T follicular helper cell (primary cell): ENCODE measurements at places on chromosomes 3 and 15.

GRCh38 chr3:58755150-58755549 lies 88.6 kb upstream of the FAM3D start:
- no peak for DNase-seq

- DNase-seq: no peak
Measured at GRCh38 chr3:112334691-112335433, 1.9 kb downstream of the CD200 start.

DNA sequence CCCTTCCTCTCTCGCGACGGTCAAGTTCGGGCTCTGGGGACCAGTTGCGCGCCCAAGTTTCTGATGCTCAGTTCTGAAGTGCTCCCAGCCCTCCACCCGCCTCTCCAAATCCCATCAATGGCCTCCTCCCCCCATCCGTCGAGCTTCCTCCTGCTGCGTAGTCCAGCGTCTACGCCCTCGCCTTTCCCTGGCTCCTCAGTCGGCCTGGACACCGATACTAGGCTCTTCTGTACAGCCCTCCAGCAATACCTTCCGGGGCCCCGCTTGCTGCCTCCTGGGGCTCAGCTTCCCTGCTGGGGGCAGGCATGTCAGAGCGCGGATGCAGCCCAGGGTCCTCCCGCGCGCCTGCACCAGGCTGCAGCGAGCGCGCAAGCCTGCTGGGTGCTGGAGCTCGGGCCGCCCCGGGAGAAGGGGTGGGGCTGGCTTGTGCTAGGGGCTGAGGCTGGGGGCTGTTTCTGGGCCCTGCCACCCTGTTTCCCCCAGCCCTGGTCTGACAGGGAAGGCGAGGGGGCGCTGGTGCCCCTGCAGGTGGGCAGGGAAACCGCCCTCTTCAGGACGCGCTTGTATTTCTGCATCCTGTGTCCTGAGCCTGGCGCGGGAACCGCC lies 353.3 kb upstream of the SUCLG2 start:
- DNase-seq: no peak

DNA sequence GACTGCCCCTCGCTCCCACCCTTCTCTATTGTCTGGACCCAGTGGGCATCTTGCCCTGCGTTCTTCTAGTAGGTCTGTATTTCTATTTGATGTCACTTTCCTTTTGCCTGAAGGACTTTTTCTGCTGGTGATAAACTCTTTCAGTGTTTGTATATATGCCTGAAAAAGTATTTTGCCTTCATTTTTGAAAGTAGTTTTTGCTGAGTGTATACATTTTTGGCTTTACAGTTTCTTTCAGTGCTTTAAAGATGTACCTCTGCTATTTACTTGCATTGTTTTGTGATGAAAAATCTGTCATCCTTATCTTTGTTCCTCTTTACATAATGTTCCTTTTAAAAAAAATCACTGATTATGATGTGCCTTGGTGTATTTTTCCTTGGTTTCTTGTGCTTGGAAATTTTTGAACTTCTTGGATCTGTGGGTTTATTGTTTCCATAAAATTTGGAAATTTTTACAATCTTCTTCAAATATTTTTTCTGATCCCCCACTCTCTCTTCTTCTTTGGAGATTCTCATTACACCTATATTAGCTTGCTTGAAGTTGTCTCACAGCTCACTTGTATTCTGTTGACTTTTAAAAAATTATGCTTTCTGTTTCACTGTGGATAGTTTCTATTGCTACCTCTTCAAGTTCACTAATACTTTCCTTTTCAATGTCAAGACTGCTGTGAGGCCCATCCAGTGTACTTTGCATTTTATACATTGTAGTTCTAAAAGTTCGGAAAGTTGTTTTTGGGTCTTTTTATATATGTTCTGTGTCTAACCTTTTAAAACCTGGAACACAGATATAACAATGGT lies 67.8 kb downstream of the RGMA start:
- DNase-seq: no peak

GRCh38 chr3:148528024-148528423 lies 169.7 kb upstream of the AGTR1 start:
- DNase-seq: no peak

DNA sequence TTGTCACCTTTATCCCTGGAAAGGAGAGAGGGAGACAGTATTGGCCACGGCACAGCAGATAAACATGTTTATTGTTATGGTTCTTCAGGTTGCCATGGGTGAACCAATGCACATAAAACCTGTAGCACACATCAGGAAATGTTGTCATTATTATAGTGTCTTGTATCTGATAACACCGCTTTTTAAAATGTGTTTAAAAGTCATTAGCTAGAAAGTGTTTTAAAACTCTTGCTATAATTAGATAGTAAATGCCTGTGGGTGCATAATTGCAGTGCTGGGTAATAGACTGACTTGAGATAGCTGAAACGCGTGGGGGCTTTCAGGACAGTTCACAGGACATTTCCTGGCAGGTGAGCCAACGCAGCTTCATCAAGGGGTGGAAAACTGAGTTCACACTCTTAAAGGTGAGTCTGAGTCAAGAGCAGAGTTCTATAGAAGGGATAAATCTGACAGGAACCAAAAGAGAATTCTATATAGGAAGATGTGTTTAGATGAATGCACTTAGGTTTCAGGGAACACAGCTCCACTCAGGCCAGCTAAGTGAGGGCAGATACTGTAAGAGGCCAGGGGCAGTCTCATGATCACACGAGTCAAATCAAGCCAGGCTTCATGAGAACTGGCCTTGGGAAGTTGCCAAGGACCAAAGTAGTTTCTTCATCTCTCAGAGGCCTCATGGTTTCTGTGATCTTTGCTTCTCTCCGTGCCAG lies 35.6 kb upstream of the PPP4R2 start:
- DNase-seq: no peak

GRCh38 chr15:85007741-85008397 lies 26.2 kb downstream of the PDE8A start:
- no peak for DNase-seq

DNA sequence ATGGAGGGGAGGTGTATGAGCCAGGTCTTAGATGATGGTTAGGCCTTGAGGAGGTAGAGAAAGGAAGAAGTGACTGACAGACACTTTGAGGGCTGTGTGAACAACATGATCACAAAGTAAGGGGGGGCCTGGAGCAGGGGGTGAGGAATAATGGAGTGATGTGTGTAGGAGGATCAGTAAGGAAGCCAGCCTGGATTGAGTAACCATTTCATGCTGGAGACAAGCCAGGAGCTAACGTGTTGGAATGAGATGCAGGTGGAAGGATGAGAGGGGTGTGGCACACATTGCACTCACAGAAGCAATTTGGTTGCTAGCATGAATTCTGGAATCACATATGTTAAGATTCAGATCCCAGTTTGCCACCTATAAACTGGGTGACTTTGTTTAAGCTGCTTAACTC lies 65.5 kb downstream of the BBX start:
- DNase-seq: no peak

DNA sequence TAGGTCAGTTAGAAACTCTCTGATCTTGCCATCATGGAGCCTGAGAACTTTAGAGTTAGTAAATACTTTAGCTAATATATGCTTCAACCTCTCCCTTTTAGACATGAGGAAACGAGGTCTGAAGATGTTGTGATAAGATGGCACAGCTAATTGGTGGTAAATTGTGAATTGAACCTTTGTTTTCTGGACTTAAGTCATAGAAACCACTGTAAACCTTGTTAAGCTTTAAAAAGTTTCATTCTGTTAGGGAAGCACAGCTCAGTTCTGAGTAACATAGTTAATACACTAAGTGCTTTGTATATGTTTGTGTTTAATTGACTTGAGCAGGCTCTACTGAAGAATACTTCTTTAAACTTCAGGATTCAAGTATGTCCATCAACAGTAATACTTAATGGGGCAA lies 108.6 kb downstream of the AKAP13 start:
- no peak for DNase-seq

DNA sequence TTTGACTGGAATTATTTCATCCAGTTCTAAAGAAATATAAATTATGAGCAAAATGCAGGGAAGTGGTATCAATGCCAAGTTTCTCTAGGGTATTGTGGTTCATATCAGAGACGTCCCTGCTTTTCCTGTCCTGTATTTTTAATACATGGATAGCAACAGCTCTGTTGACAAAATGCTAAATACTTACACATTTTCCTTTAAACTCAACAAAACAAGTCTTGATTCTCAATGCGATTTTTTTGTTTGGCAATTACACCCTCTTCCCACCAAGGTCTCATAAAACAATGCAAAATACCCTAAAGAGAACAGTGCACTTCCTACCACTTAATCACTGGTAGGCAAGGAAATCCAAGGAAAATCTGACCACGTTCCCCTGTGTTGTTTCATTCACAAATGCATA lies 120.0 kb downstream of the DUT start:
- no peak for DNase-seq

GRCh38 chr15:92629276-92629974 lies 26.1 kb downstream of the FAM174B start:
- no peak for DNase-seq

DNA sequence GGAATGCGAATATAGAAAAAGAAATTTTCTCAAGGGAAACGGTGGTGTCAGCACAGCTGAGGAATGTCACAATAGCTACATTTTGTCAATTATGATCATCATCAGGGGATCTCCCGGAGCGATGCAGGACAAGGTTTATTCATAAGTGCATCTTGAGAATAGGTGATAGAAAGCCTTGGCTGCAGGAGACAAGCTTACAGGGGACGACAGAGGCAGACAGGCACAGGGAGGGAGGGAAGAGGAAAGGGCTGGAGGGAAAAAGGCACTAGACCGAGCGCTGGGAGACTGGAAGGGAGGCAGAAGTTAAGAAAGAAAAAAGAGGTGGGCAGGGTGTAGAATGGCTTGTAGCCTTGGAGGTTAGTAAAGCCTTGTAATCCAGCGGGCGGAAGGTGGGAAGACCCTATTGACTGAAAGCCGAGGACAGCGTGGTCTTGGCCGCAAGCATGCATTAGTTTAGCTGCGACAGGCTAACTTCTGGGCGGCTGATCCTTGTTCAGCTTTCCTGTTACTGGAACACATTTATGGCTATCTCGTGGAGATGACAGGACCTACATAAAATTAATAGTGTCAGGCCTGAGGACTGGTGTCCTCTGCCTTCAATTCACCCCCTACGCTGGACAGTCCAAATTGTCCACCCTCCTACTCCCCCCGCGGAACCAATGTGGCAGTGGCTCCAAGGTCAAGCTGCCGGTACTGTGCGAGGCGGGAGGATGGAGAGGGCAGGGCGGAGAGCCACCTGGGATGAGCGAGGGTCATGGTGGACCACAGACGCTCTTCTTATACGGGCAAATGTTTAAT lies 1.4 kb upstream of the NECTIN3 start:
- no peak for DNase-seq

DNA sequence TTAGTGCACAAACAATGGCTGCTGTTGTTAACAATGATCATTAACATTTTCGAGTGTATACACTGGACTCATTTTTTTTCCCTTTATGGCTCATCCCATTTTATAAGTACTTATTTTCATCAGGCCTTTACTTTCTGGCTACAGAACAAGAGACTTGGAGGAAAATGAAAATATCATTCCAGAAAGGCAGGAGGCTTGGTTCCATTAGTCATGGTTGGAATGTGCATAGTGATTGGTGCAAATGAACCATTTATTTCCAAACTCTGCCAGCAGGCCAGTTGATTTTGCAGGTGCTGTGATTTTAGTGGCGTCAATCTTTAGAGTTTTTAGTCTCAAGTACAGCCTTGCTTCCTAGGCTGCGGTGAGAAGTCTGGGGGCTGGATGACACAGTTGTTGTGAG lies 151.8 kb downstream of the ITPR1 start:
- no peak for DNase-seq

DNA sequence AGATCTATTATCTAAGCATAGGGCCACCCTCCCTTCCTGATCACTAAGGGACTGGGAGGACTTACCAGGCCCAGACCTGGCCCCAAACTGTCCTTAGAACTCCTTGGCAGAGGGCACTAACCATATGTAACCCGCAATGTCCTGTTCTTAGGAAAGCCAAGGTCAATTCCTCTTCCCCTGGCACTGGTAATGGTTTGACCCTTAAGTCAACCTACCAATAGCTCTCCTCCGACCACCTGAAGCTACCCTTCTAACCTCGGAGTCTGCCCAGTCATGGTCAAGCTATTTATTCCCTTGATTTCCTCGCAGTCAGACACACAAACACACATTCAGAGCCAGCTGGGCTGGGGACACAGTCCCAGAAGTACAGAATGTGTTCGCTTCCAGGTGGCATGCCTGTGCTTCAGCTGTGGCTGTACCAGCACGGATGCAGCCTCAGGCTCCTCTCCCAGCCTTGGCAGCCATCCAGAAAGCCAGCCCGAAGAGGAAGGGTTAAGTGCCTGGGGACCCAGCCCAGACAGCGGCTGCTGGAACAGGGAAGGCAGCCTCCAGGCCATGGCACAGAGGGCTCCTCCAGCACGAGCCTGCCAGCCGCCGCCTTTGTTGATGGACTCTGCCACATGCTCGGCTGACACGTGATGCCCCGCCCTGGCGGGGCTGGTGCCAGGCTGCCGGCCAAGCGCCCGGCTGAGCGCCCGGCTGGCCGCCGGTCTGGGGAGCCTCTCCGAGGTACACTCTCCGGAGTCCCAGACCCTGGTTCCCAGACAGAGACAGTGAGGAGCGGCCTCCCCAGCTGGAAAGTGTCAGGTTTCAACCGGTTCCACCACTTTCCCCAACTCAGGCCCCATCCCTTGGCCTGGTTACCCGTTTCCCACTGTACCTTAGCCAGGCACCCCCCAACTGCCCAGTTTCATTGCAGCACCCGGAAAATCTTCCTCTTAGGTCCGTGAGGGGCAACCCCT lies 5.5 kb downstream of the BMF start:
- no peak for DNase-seq

- no peak for DNase-seq
Measured at GRCh38 chr15:57340682-57341259, 35.5 kb upstream of the CGNL1 start.

DNA sequence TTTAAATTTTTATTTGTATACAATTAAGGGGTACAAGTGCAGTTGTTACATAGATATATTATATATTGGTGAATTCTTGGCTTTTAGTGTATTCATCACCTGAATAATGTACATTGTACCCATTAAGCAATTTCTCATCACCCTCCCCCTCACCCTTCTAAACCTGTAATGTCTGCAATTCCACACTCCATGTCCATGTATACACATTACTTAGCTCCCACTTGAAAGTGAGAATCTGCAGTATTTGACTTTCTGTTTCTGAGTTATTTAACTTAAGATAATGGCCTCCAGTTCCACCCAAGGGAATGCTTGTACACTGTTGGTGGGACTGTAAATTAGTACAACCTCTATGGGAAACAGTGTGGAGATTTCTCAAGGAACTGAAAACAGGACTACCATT lies 383.2 kb upstream of the KCNMB2 start:
- no peak for DNase-seq

GRCh38 chr15:83659417-83659812 lies 5.5 kb downstream of the ADAMTSL3 start:
- DNase-seq: no peak

DNA sequence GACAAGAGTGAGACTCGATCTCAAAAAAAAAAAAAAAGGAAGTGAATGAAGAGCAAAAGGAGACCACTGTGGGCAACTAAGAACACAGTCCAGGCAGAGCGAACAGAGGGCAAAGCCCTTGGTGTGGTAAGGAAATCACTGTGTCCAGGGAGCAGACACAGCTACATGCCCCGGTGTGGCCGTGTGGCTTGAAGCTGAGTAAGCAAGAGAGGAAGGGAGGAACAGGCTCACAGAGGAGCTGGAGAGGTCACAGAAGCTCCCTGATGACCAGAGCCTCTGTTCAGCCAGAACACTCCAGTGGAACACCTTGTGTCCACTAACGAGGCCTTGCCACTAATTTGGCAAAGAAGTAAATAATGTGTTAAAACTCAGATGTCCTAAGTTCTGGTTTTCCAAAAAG lies 60.6 kb upstream of the GATA2 start:
- DNase-seq: no peak

GRCh38 chr3:111277226-111277625 lies 205.6 kb downstream of the NECTIN3 start:
- DNase-seq: no peak
